ENCODE measurements at places on chromosomes 5 and 9. TPM values are rescaled to one million over a fixed set of nuclear protein-coding genes. Genes with fewer than 3 reads are reported as not detected.

GRCh38 chr5:122780296-122780695, 5.4 kb downstream of the SNX2 start:
- DNase-seq, result no peak
- no peaks in the 10 kb centered on the region for H3K36me3 ChIP-seq
- H3K27ac ChIP-seq, result no peak overlapping the region
- H3K27me3 ChIP-seq, result no peaks in the 10 kb centered on the region
- no peak overlapping the region for H3K4me3 ChIP-seq

GRCh38 chr9:14095277-14095676, 218.7 kb downstream of the NFIB start:
- H3K27me3 ChIP-seq, result no peaks in the 10 kb centered on the region
- no peaks in the 10 kb centered on the region for H3K36me3 ChIP-seq
- no peak overlapping the region for H3K4me3 ChIP-seq
- H3K27ac ChIP-seq, result no peak overlapping the region
- peaks cover 7% of the 10 kb centered on the region for H3K4me1 ChIP-seq
- DNase-seq, result no peak

GRCh38 chr5:175696139-175696854, 38.4 kb downstream of the HRH2 start:
- H3K27ac ChIP-seq, result peak overlapping the region; percentile 39
- DNase-seq, result peak; percentile 96
- no peak overlapping the region for H3K4me3 ChIP-seq
- H3K36me3 ChIP-seq, result no peaks in the 10 kb centered on the region
- H3K4me1 ChIP-seq, result peaks cover 24% of the 10 kb centered on the region
- H3K27me3 ChIP-seq, result no peaks in the 10 kb centered on the region

DNA sequence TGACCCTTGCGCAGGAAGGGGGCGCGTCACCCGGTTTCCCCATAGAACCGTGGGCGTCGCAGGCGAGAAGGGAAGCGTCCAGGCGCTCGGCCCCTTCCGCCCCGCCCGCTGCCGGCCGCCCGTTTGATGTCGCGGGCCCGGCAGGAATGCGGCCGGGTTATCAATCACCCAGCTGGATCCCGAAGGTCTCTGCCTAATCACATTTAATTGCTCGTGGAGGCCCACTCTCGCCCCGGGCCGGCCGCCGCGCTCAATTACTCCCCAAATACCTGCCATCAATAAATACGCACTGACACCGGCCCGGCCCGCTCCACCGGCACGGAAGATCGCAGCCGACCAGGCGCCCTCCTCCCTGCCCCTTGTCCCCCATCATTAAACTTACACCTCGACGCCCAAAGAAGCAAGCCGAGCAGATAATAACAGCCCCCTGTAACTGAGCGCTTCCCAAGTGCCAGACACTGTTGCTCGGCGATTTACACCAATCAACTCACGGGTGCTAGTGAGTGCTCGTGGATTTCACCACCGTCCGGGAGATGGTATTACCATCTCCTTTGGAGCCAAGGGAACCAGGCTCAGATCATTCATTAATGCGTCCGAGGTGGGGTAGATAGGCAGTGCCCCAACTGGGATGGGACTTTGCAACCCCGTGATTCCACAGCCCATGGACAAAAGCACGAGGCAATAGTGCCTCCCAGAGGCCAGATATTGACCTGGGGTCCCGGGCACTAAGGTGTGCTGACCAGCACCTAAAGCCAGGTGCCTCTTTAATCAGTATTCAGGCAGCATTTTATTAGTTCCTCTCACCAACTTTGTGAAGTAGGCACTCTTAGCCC, 11.3 kb downstream of the MSX2 start:
- peak; percentile 75 for DNase-seq
- H3K27me3 ChIP-seq, result peaks cover 38% of the 10 kb centered on the region
- H3K4me3 ChIP-seq, result no peak overlapping the region
- no peaks in the 10 kb centered on the region for H3K4me1 ChIP-seq

DNA sequence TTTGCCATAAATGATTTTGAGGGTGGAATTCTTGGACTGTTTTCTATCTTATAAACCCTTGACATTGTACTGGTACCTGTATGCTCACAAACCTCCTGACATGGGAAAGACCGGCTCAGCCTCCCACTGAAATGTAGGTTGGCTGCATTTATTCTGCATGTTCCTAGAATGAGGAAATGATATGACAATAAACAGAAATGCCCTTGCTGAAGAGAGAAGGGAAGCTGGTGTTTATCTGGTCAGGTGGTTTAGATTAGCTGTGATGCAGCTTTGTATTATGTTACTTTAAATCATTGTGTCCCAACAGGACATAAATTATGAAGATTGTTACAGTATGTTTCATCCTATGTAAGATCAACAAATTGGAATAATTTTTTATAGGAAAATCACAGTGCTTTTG, 23.1 kb upstream of the CATSPER3 start:
- H3K4me1 ChIP-seq, result no peaks in the 10 kb centered on the region
- peaks cover 5% of the 10 kb centered on the region for H3K36me3 ChIP-seq
- DNase-seq, result no peak
- no peak overlapping the region for H3K27ac ChIP-seq
- no peaks in the 10 kb centered on the region for H3K27me3 ChIP-seq

GRCh38 chr9:132199056-132199455, 37.2 kb downstream of the NTNG2 start:
- H3K4me3 ChIP-seq, result no peak overlapping the region
- no peak overlapping the region for H3K27ac ChIP-seq
- no peak for DNase-seq
- H3K27me3 ChIP-seq, result no peaks in the 10 kb centered on the region
- no peaks in the 10 kb centered on the region for H3K4me1 ChIP-seq

- peaks cover 9% of the 10 kb centered on the region for H3K4me1 ChIP-seq
- no peak overlapping the region for H3K4me3 ChIP-seq
- no peaks in the 10 kb centered on the region for H3K36me3 ChIP-seq
- DNase-seq, result peak; percentile 91
- H3K27me3 ChIP-seq, result no peaks in the 10 kb centered on the region
Measured at GRCh38 chr9:72983512-72984225, 30.8 kb upstream of the ALDH1A1 start.

DNA sequence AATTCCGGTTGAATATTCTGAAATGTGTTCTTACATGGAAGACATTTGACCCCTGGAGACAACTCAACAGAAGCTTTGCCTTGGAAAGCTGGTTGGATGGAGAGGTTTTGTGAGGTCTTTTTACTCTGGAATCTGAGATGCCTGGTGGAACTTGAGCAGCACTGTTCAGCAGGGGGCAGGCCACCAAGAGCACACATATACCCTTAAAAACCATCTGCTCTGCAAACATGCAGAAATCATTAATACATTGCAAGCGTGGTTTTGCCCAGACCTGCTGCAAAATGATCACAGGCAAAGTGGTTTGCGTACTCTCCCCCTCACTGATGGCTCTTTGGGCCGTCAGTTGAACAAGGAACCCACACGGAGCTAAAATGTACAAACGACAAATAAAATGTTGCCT, 32.8 kb upstream of the DAP start:
- no peak overlapping the region for H3K27ac ChIP-seq
- no peaks in the 10 kb centered on the region for H3K4me1 ChIP-seq
- H3K36me3 ChIP-seq, result no peaks in the 10 kb centered on the region

DNA sequence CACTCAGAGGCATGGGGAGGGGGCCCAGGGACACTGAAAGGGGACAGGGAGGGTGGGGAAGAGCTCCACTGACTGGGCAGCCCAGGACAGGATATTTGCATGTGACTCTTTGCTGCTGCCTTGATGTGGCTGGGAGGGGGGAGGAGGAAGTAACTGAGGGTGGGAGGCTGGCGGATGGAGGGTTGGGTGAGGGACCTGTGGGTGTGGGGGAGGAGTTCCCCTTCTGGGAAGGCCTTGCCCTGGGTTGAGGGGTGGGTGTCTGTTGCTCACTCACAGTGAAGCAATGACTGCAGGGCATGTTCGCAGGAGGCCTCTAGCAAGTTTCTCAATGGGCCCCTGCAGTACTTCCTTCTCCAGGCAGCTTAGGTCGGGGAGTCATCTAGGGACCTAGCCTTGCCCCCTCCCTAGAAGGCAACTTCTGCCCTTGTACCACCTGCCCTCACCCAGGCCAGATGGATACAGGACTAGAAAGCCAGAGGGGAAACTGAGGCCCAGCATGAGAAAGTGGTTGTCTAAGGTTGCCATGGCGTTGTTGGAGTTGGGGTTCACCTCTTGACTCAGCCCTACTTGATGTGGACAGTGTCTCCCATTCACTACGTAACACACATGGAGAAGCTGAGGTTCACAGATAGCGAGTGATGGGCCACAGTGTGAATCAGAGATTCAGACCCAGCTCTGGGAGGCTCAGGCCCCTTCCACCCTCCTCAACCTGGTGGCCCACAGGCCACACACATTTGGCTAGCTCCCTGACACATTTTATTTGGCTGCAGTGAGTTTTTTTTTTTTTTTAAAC, 3.0 kb downstream of the GRK6 start:
- H3K4me1 ChIP-seq, result no peaks in the 10 kb centered on the region
- H3K27me3 ChIP-seq, result no peaks in the 10 kb centered on the region
- peaks cover 6% of the 10 kb centered on the region for H3K36me3 ChIP-seq

GRCh38 chr5:138542180-138542955, 668 bp downstream of the ETF1 start:
- no peaks in the 10 kb centered on the region for H3K27me3 ChIP-seq
- peaks cover 4% of the 10 kb centered on the region for H3K36me3 ChIP-seq
- H3K4me3 ChIP-seq, result peak overlapping the region; percentile 95
- DNase-seq, result peak; percentile 47
- peaks cover 21% of the 10 kb centered on the region for H3K4me1 ChIP-seq

- no peaks in the 10 kb centered on the region for H3K36me3 ChIP-seq
- no peak for DNase-seq
- H3K4me3 ChIP-seq, result no peak overlapping the region
- H3K27ac ChIP-seq, result no peak overlapping the region
- H3K4me1 ChIP-seq, result no peaks in the 10 kb centered on the region
- no peaks in the 10 kb centered on the region for H3K27me3 ChIP-seq
Measured at GRCh38 chr5:35678661-35679060, 61.0 kb downstream of the SPEF2 start.

DNA sequence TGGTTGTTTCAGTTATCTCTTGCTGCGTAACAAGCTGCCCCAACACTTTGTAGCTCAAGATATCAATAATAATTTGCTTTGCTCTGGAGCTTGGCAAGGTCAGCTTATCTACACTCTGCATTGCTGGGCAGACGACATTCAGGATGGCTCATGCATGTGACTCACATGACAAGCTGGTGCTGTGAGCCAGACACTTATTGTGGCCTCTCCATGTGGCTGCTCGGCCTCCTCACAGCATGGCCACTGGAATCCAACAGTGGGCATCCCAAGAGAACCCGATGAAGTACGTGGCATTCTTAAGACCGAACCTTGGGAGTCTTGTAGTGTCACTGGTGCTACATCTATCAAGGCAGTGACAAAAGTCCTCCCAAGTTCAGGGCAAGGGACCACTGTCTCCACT, 94.2 kb upstream of the MVB12B start:
- H3K27me3 ChIP-seq, result no peaks in the 10 kb centered on the region
- H3K4me3 ChIP-seq, result no peak overlapping the region
- H3K27ac ChIP-seq, result no peak overlapping the region
- no peaks in the 10 kb centered on the region for H3K36me3 ChIP-seq
- H3K4me1 ChIP-seq, result no peaks in the 10 kb centered on the region
- no peak for DNase-seq

DNA sequence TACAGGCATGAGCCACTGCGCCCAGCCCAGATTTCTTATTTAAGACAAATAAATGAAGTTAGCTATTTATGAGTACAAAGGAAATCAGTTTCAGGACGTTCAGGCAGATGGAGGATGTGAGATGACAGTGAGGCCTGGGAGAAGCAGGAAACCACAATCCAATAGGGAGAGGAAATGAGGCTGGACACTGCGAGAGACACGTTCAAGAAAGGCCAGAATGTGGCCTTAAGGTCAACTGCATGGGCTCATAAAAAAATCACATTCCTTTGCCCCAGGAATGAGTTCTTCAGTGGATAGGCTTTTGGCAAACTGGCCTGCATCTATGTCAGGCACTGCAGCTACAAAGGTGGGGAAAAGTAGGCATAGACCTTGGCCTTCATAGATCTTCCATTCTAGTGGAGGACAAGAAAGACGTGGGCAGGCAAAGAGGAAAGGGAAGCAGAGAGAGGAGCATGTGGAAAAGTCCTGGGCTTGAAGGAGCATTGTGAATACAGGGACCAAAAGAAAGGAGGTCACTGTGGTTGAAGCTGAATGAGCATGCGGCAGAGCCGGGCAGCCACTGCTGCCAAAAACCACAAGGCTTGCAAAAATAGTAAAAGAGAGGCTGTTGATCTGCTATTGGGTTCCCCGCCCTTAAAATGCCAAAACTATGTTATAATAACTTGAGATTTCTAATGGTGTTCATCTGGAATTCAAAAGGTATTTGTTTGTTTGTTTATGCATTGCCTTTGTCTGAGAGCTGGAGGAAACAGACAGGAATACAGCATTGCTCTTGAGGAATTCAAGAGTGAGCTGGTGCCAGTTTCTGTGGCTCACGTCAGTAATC, 133.0 kb downstream of the GNA14 start:
- H3K36me3 ChIP-seq, result no peaks in the 10 kb centered on the region
- no peak overlapping the region for H3K4me3 ChIP-seq
- no peak for DNase-seq

- no peak overlapping the region for H3K4me3 ChIP-seq
- H3K27ac ChIP-seq, result no peak overlapping the region
Measured at GRCh38 chr5:144712090-144712489, 541.4 kb downstream of the KCTD16 start.

DNA sequence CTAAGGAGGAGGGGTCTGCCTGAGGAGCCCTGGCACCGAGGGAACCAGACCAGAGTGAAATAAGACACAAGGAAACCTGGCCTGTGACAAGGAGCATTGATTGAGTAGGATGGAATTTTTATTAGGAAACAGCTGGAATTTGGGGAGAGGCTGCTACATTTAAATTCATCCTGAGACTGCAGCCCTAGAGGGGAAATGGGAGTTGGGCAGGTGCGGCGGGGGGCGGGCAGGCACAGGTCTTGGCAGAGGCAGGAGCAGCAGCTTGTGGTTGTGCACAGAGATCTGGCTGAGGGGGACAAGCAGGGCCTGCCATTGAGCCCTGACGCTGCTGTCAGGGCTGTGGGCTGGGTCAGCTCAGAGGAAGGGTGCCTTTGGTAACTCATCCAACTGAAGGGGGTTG, 71.6 kb downstream of the PCDH1 start:
- H3K27me3 ChIP-seq, result peaks cover 43% of the 10 kb centered on the region
- H3K36me3 ChIP-seq, result peaks cover 2% of the 10 kb centered on the region
- H3K27ac ChIP-seq, result no peak overlapping the region
- H3K4me1 ChIP-seq, result peaks cover 3% of the 10 kb centered on the region
- DNase-seq, result no peak

- no peak overlapping the region for H3K27ac ChIP-seq
- H3K27me3 ChIP-seq, result no peaks in the 10 kb centered on the region
- H3K4me1 ChIP-seq, result no peaks in the 10 kb centered on the region
- H3K4me3 ChIP-seq, result no peak overlapping the region
Measured at GRCh38 chr5:59317023-59317773, 576.3 kb downstream of the PDE4D start.

- no peaks in the 10 kb centered on the region for H3K36me3 ChIP-seq
- H3K27ac ChIP-seq, result no peak overlapping the region
- no peak overlapping the region for H3K4me3 ChIP-seq
- no peak for DNase-seq
- H3K27me3 ChIP-seq, result no peaks in the 10 kb centered on the region
Measured at GRCh38 chr9:135790356-135790755, 88.4 kb downstream of the KCNT1 start.

CAPSL gene
- polyA plus RNA-seq, result not detected

SHISAL2B gene
- 0.18 TPM for polyA plus RNA-seq

NTNG2 gene
- polyA plus RNA-seq, result 0.67 TPM

CDH6 gene
- 0.22 TPM for polyA plus RNA-seq

TICAM2 gene
- 1.4 TPM for polyA plus RNA-seq

PCDHA13 gene
- not detected for polyA plus RNA-seq

ATP10B gene
- 33.7 TPM for polyA plus RNA-seq

IL5 gene
- not detected for polyA plus RNA-seq

AJM1 gene
- 3.3 TPM for polyA plus RNA-seq

CA9 gene
- polyA plus RNA-seq, result 0.09 TPM

PRDM9 gene
- polyA plus RNA-seq, result not detected

Data from small intestine (tissue), 16 donors.